ENCODE measurements at places on chromosomes 12 and 14.

- ATAC-seq, result no peak
These were observed 2.6 kb upstream of the DDX47 start for GRCh38 chr12:12810553-12811021.

DNA sequence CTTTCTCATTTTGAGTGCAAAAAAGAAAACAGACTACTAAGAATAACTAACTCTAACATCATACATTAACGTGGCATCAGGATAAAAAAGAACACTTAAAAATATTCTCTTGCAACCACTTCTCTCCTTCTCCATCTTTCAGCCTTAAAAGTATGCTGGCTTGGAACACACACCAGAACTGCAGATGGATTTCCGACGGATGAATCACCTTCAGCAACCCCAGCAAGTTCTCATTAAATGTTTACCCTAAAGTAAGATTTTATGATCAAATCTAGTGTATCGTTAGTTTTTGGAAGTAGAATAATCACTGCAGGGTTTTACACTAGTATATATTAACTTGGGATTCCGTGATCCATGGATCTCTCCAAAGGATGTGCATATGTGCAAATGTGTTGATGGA lies 1.2 kb downstream of the NEK9 start:
- no peak for ATAC-seq

DNA sequence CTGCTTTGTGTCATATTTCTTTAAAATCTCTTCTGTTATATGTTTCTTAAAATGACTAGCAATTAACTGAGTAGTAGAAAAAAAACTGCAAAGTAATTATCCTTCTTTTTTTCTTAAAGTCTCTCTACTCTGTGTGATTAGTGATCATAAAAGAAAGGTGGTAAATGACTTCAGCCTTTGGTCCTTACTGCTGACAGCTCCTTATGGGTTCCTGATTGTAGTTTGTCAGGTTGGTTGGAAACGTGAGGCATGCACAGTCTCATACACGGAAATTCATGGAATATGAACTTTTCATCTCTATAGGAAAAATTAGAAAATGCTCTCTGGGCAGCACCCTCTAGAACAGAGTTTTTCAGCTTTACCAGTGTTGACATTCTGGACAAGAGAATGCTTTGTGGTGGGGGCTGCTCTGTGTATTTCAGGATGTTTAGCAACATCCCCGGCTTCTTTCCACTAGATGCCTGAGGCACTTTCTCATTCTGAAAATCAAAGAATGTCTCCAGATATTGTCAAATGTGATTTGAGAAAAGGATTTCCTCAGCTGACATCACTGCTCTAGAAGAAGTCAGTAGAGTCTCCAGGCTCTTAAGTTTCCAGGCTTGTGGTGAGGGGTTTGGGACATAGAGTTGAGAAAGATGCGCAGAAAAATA lies 121.0 kb downstream of the PIK3C2G start:
- peak; percentile 7 for ATAC-seq

- no peak for ATAC-seq
These were observed 21.7 kb upstream of the P2RX4 start for GRCh38 chr12:121188227-121188626.

- ATAC-seq, result no peak
These were observed 59.2 kb downstream of the RASSF8 start for GRCh38 chr12:26017484-26018211.

DNA sequence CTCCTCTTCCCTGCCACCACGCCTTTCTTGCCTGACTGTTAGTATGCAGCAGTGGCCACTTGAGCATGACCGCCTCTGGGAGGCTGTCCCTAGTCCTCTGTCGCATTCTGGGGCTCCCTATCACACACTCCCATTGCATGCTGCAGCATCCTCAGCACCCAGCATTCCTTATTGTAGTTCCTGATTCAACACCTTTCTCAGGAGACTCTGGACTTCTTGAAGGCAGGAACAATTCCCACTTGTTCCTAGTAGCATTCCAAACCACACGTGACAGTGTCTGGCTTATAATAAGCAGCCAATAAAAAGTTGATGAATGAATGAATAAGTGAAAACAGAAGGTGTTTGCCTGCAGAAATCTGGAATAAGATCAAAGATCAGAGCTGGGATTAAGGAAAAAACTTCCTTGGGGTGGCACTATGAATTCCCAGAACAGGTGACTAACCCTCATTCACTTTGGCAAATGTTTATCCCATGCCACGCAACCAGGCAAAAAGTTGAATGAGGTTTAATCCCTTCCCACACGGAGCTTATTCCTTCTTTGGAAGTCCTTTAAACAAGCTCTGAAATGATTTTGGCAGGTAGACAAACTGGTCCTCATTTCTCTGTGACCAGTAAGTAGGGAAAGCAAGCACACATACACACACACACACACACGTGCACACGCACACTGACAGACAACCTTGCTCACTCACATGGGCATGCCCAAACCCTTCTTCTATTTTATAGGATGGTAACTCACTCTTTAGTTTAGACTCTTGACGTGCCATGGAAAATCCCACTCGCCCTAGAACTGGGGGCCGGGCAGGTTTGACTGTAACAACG lies 26.5 kb downstream of the NTF3 start:
- no peak for ATAC-seq

DNA sequence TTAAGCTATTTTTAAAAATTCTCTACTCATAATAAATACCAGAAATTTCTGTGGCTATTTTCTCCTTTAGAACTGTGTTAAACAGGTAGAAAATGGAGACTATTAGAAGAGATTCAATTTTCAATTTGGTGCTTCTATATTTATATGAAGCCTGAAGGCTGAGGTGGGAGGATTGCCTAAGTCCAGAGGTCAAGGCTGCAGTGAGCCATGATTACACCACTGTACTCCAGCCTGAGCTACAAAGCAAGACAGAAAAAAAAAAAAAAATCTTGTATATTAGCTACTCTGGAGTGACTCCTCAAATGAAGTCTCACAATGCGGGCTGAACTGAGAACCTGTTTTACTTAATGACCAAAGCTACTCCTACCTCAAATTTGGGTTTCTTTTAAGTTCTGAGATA lies 9.8 kb upstream of the DPF3 start:
- ATAC-seq, result no peak

- ATAC-seq, result no peak
These were observed 175.8 kb upstream of the BCL2L14 start for GRCh38 chr12:11894890-11895289.

DNA sequence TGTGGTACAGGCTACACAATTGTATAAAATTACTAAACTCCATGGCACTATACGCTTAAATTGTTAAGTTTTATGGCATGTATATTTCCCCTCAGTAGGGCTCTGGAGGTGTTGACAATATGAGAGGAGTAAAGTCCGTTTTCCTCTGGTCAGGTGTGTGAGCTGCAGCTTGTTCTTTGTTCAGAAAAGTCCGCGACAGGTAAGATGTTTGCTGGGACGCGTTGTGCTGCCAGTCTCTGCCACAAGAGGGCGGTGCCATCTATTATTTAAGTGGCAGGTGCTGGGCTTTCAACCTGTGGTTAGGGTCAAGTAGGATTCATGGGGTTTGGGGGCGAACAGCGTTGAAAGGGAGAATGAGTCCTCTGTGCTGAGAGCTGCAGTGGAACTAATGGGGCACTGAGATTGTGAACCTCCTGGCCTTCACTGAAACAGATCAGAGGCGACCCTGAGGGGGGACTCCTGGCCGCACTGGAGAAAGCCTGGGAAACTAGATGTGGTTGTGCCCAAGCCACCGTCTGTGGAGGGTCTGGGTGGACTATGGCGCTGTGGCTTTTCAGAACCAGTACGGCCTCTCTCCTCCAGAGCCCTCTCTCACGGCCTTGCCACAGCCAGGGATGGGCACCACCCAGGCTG lies 179.0 kb downstream of the SLC15A4 start:
- no peak for ATAC-seq

GRCh38 chr14:90547968-90548367 lies 151.1 kb downstream of the CALM1 start:
- ATAC-seq, result no peak

- ATAC-seq, result peak; percentile 93
These were observed 28.6 kb downstream of the PIGH start for GRCh38 chr14:67571275-67571990.

DNA sequence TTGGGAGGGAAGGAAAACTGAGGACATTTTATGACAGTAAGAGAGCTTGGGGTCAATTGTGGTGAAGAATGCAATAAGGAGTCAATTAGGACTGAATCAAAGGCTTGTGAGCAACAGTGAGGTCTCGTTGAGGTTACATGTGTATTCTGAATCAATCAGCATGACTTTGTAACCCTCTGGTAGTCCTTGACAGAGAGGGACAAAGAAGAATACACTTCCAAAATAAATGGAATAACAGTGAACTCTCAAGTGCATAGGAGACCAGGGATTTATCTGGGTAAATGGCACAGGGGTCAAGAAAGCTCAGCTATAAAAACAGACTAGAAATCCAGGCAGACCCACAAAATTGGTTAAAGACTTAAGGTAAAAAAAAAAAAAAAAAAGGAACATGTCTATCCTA lies 85.1 kb upstream of the NAV3 start:
- ATAC-seq, result peak; percentile 48

Measured in motor neuron (in vitro differentiated cells).